ENCODE measurements at places on chromosomes 12 and 14. TPM values are rescaled to one million over a fixed set of nuclear protein-coding genes. Genes with fewer than 3 reads are reported as not detected.

DNA sequence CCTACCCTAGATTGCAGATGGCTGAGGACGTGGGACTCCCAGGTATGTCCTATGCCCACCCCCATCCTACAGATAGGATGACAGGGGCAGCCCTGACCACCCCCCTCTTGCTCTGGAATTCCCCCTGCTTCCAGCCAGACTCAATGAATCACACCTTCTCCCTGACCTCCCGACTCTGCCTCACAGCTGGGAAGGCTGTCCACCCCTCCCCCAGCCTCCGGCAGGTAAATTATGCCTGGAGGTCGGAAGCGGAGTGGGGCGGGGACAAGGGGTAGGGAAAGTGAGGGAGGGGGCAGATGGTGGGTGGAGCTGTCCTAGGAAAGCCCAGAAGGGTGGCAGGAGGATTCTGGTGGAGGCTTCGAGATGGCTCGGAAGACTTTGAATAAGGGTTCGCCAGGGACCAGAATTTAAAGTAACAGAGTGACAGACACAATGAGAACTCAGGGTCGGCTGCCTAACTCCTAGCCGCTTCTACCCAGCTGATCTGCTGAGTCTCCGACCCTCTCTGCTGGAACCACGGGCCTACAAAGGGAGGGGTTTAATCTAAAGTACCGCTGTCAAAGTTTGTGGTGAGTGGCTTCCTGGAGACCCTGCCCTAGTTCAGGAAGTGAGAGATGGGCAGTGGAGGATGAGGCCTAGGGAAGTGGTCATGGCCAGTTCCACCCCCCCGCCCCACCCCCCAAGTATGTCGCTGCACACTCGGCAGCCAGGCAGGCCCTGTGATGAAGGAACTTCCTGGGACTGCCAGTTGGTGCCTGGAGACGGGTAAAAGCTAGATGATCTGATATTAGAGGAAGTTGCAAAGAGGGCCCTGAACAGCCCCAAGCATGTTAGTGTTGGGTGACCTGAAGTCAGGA lies 4.2 kb downstream of the PLEKHG3 start:
- DNase-seq, result peak; percentile 69

DNA sequence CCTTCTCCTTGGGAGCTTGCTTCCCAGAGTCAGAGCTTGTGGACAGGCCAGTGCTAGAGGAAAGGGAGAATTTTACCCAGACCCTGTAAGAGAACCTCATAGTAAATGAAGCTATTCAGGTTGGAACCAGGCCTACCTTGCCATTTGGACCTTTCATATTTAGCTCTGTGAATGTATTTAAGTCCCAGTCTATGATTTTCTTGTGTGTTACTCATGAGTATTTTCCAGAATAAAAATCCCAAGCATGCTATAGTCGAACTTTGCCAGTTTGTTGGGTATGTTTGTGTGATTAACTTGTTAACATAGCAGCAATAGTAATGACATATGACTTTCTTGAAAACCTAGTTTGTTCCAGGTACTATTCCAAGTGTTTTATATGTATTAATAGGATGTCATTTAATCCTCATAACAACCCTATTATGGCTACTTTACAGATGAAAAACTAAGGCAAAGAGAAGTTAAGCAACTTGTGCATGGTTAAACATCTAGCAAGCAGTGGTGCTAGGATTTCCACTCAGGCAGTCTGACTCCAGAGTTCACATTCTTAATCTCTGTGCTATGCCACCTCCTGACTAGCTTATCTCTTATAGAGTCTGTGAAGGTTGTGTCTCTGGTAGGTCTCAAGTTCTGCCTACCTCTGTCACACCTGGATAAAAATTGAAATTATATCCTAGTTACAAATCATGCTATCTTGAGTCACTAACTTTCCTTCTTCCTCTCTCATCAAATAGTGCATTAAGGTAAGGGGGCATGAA lies 47.9 kb upstream of the GARIN2 start:
- peak; percentile 86 for DNase-seq

- no peak for DNase-seq
These were observed 16.3 kb upstream of the C14orf180 start for GRCh38 chr14:104563191-104563741.

Gene CLEC4A
- 2.5 TPM for total RNA-seq

Gene ABHD12B
- not detected for total RNA-seq

- DNase-seq, result no peak
These were observed 277.4 kb downstream of the FOXN3 start for GRCh38 chr14:89139404-89140247.
